ENCODE measurements at places on chromosomes 12 and 14.
A peak's percentile ranks its signal among the peaks of the same experiment; 100 is the strongest.

DNA sequence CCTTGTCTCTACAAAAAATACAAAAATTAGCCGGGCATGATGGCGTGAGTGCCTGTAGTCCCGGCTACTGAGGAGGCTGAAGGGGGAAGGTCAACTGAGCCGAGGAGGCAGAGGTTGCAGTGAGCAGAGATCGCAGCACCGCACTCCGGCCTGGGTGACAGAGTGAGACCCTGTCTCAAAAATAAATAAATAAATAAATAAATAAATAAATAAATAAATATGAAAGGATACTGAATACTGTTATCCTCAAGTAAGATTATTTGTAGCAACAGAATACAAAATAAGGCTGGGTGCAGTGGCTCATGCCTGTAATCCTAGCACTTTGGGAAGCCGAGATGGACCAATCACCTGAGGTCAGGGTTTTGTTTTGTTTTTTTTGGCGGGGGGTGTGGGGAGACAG is 1.9 kb downstream of the RNF41 start:
- DNase-seq = no peak

DNA sequence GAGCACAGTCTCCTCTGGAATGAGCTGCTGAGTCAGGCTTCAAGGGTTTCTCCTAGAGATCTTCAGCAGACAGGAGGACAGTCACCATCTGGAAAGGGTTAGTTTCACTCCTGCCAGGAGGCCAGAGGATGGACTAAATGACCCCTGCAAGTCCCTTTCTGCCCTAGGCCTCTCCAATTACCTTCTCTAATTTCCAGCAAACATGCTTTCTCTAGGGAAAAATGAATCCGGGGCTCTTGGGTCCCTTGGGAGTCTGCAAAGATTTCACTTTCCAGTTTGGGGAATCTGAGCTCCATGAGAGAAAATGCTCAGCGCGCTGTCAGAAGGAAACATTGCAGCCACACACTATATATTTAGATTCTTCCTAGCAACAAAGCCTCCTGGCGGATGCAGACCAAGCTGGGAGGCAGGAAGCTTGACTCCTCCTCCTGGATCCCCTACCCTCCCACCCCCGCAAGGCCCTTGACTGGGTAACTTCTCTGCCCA is 184.4 kb upstream of the CCND2 start:
- no peak for DNase-seq

- DNase-seq = peak; percentile 54
These were observed 1.4 kb downstream of the MAP3K9 start for GRCh38 chr14:70807898-70808415.

GRCh38 chr12:53502983-53503728 is 2.1 kb downstream of the TARBP2 start:
- DNase-seq = no peak

DNA sequence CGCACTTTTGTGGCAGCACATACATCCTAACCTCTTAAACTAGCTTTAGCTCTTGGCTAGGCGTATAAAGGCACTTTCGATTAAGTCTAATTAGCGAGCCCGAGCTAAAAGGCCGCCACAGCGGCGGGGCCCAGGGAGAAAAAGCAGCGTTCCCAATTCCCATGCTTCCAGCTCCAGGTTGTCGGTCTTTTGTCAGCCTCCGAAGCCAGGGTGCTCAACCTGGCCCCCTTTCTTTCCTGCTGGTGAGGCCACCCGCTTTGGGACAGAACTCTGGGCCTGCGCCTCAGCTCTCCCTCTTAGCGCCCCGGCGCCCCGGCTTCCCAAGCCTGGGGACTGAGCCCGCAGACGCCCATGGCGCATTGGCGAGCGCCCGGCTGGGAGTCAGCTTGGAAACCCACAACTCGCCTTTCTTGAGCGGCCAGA is 33.3 kb upstream of the TBX5 start:
- DNase-seq = no peak
